ENCODE measurements at places on chromosomes 2 and 18.

DNA sequence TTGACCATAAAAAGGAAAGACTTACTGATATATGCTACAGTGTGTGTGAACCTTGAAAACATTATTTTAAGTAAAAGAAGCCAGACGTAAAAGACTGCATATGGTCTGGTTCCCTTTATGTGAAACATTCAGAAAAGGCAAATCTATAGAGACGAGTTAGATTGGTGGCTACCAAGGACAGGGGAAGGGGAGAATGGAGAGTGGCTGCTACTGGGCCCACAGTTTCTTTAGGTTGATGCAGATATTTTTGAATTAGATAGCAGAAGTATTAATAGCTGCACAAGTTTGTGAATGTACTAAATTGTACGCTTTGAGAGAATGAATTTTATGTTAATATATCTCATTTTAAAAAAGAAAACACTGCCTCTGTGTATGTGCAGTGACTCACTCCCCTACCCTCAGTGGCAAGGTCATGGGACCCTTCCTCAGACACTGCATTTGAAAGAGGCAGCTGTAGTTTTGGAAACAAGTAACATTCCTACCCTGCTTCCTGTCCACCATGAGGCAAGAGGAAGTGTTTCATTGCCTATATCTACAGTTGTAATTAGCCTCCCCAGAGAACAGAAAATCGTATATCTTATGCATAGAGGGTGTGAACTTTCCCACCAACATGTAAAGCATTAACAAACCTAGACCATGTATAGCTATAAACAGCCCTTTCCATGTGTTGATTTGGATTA, 29.8 kb upstream of the ARMC9 start:
- DNase-seq: no peak

DNA sequence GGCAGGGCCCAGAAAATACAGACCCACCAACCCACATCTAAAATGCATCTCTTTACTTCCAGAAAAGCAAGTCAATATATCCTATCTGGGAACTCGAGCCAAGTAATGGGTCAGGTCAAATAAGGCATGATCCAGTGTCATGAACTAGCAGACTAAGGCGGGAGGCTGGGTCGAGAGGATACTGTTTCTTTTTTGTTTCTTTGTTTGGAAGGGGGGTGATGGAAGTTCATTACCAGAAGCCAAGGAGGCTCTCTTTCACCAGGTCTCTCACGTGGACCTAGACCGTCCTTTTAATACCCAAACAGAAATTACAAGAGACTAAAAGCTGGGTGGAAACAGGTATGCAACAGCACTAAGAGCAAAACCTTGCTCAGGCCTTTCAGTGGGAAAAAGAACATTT, 108.3 kb downstream of the HDAC4 start:
- DNase-seq: no peak

GRCh38 chr2:46521215-46521683, 41.9 kb downstream of the TMEM247 start:
- DNase-seq: no peak

GRCh38 chr2:134128746-134129145, 125.1 kb upstream of the MGAT5 start:
- DNase-seq: no peak

GRCh38 chr2:190670182-190670946, 21.5 kb downstream of the NAB1 start:
- DNase-seq: no peak
